ENCODE measurements at places on chromosomes 16 and 17.

- no peak for DNase-seq
These were observed 1.4 kb downstream of the HBM start for GRCh38 chr16:167122-167690.

DNA sequence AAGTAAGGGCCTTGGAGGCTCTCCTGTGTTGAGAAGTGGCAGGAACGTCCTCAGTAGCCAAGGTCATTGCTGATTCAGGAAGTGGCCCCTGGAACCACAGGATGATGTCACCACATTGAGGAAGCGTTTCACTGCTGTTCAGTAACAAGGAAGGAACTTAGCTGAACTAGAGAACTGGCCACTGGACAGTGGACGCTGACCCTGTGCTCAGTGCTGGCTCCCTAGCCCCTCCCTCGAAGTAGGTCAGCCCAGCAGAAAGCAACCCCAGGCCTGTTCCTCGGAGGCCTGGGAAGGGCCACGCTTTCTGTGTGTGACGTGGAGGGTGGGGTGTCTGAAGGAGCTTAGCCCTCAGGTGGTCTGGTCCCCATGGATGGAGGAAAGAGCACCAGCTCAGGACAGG is 58.3 kb downstream of the B9D1 start:
- no peak for DNase-seq

GRCh38 chr16:76511203-76511602 is 234.0 kb downstream of the CNTNAP4 start:
- no peak for DNase-seq

DNA sequence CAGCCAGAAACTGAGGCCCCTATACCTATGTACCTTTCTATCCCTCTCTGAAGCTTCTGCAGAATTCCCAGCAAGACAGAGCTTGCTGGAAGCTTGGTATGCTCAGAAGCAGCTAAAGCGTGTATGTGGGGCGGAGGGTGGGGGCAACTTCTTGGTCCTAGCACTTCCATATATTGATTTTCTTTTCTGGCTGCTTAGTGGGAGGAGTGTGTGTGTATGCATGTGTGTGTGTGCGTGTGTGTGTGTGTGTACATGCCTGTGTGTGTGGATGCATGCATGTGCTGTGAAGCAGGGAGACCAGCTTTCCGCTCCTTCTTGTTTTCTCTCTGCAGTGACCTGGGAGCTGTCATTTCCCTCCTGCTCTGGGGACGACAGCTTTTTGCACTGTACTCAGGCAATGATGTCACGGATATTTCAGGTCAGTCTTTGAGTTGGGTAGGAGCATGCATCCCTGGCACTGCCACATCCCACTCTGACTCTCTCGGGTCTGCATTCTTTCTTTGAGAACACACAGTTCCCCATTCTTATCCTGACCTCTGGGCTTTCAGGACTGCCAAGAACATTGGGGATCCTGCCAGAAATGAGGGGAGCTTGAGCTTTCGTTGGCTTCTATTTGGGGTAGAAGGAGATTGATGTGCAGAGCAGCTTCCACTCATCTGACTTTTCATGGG is 10.7 kb downstream of the HPR start:
- no peak for DNase-seq

GRCh38 chr17:80791758-80792284 is 199.8 kb upstream of the CHMP6 start:
- no peak for DNase-seq

- no peak for DNase-seq
These were observed 70.1 kb downstream of the COPRS start for GRCh38 chr17:31788956-31789355.

DNA sequence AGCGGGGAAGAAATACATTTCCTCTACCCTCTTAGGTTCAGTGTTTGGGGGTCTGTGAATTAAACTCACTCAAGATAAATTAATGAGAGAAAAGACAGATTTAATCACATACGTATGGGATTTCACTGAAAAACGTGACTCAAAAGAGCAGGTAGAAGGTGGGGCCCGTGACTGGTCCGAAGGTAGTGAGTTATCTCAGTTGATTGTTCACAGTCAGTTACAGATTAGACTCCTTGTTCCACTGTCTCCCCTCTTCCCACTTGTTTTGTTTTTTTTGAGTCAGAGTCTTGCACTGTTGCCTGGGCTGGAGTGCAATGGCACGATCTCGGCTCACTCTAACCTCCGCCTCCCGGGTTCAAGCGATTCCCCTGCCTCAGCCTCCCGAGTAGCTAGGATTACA is 301.2 kb downstream of the SEC14L1 start:
- no peak for DNase-seq

DNA sequence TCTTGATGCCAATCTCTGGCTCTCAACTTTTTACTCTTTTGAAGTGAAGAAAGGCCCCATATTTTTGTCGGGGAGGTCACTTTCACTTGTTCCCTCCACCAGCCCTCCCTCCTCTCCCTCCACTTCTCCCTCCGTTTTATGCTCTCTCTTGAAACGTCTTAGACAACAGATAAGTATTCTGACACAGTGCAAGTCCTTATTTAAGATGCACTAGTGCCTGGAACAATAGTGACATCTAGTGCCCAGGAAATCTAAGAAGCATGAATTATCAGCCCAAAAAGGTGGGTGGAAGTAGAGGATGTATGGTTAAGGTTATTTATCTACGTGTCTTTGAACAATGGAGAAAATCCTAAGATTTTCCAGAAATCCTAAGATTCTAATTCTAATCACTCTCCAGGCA is 17.9 kb downstream of the PSME3IP1 start:
- no peak for DNase-seq

DNA sequence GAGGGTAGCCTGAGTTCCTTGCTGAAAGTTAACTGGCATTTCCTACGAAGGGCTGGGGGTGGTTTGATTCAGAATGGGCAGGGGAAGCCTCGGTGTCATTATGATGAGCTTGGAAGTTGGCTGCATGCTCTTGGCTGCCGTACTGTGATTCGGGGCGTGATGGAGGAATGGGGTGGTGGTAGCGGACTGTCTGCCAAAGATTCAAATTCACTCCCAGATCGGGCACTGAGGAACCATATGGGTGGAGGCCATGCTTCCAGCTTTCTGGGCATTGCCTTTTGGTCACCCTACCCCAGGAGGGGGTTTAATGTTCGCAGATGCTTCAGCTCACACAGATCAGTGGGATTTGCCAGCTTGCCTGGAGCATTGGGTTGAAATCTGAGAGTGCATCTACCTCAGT is 492.8 kb upstream of the EEF2KMT start:
- no peak for DNase-seq

DNA sequence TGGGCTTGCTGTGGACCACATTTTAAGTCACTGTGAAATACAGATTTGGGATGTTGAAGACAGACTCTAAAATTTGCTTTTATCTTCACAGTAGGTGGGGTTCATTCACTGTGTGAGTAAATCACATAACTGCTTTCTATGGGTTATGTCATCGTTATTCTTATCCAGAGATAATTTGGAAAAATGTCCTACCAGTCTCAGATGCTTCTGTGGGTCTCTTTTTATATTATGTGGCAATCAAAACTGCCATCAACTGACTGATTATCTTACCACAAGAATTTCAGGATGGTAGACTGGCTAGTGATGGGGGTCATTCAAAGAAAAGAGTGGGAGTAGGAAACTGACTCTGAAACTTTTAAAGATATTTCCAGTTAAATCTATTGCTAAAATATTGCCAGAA is 3.1 kb downstream of the HSBP1 start:
- no peak for DNase-seq

GRCh38 chr16:28604186-28604565 is 5.7 kb downstream of the SULT1A1 start:
- DNase-seq, result no peak

DNA sequence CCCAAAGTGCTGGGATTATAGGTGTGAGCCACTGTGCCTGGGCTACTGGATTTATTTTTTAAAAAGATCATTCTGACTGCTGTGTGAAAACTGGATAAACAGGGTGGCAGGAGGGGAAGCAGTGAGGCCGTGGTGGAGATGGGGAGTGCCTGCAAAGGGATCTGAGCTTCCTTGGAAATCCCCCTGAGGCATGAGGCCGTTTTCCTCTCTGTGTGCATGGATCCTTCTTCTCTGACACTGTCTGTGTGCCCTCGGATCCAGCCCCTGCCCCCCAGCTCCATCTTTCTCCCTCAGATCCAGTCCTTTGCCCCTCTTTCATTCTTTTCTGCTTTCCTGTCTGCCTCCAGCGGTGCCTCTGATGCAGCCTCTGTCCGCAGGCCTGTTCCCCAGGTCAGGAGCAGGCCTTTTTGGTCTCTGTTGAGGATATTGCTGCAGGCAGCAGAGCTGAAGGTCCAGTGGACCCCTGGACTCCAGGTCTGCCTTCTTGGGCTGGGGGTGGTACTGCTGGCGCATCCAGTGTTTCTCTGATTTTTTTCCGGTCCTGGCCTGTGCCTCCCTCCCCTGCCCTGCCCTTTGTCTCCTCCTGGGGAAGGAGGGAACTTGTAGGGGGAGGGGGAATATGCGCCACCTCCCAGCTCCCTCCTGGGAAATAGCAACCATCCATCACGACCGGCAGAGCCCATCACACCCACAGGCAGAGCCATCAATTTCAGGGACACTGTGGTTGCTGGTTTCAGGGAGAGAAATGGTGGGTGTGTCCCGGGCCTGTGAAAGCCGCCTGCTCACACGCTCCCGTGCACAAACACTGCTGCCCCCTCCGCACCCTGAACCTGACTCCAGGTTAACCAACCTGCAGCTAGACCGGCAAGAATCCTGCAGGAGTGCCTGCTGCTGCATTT is 17.0 kb downstream of the MGAT5B start:
- no peak for DNase-seq

DNA sequence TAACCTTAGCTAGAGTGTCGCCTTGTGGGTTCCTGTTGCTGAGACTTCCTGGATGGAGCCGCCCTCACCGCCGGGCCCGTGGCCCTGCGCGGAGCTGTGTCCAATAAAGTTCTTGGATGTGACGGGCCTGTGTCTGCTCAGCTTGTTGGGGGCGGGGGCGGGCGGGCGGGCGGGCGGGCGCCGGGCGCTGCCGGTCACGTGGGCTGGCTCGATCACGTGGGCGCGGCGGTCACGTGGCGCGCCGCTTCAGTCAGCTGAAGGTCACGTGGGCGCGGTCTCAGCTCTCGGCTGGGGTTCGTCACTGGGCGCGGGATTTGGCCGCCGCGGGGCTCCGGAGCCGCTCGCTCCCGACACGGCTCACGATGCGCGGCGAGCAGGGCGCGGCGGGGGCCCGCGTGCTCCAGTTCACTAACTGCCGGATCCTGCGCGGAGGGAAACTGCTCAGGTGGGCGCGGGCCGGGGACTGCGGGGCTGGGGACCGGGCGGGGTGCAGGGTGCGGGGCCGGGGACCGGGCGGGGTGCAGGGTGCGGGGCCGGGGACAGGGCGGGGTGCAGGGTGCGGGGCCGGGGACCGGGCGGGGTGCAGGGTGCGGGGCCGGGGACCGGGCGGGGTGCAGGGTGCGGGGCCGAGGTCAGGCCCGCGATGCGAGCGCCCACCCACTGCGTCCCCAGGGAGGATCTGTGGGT is at the start of gene AMDHD2:
TSS of gene AMDHD2 (plus strand) at position 275 of the 687 bp plus-strand sequence. CDS start at position 363, 88 bp downstream.
- peak; percentile 85 for DNase-seq

DNA sequence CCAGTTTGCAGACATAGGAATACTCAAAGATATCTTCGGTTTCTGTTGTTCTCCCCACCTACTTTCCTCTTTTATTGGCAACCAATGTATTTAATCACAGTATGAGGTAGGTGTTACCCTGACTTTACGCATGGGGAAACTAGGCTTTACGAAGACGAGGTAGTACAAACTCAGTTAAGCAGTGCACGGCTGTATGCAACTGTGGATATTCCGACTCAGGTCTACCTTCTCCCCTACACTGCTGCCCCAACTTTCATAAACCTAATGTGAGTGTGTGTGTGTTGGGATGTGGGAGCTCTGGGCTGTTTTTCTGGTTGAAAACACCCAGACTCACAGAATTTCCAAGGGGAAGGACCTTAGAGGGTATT is 1.2 kb upstream of the GPT2 start:
- no peak for DNase-seq

DNA sequence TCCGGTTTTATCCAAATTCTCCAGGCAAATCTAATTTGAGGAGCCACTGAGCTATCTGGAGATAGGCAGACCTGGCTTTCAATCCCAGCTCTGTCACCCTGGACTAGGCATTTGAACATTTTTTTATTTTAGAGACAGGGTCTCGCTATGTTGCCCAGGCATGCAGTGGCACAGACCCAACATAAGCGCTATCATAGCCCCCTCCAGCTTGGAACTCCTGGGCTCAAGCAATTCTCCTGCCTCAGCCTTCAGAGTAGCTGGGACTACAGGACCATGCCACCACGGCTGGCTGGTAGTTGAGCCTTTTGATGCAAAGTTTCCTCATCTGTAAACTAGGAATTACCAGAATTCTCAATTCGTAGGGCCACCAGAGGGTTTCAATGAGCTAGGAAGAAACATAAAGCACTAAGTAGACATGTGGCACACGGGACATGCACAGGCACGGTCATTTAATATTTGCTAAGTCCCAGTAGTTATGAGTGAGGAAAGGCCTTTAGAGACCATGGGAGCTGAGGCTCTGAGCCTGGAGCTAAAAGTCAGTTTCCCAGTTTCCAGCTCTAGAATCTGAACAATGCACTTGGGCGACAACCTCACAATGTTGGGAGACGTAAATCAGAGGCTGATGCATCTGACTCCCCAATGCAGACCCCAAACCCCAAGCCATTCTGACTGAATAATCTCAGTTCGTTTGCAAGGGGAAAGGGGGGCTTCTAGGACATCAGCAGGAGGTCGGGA is 1.1 kb downstream of the ELOB start:
- DNase-seq, result no peak

GRCh38 chr16:29316761-29317183 is 89.7 kb downstream of the NPIPB11 start:
- DNase-seq, result no peak
